ENCODE measurements at places on chromosomes 6 and 20.

DNA sequence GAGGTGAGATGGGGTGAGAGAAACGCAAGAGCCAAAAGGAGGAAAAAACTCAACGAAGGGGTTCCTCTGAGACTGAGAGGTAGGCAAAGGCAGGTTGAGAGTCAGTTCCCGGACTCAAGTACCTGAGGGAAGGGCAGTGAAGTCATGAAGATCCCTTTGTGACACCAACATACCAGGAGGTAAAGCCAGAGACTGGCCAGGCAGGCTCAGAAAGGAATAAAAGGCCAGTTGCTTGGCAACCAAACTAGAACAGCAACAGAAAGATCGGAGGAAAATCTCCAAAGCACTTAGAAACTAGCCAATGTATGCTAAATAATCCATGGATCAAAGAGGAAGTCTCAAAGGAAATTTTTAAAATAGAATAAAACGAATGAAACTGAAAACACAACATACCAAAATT, 209.8 kb upstream of the PROKR2 start:
- DNase-seq = no peak

GRCh38 chr20:53399592-53400335, 193.9 kb downstream of the ZNF217 start:
- no peak for DNase-seq

GRCh38 chr20:14924433-14924832, 587.0 kb upstream of the FLRT3 start:
- no peak for DNase-seq

GRCh38 chr6:132168961-132169360, 217.8 kb upstream of the CCN2 start:
- no peak for DNase-seq

- no peak for DNase-seq
Observed at GRCh38 chr6:126947070-126947469, 171.4 kb upstream of the RSPO3 start.

GRCh38 chr6:142566628-142567396, 265.0 kb downstream of the ADGRG6 start:
- DNase-seq = peak; percentile 23

All from large intestine (tissue), 12 donors.